ENCODE measurements at places on chromosomes 7 and 10.

DNA sequence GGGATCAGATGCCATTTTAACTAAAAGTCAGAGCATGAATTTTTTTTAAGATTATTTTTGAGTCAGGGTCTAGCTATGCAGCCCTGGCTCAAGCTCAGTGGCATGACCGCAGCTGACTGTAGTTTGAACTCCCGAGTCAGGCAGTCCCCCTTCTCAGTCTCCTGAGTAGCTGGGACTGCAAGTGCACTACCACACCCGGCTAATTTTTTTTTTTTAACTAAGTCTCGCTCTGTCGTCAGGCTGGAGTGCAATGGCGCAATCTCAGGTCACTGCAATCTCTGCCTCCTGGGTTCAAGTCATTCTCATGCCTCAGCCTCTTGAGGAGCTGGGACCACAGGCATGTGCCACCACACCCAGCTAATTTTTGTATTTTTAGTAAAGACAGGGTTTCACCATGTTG, 7.8 kb downstream of the TAS2R41 start:
- no peak for DNase-seq

DNA sequence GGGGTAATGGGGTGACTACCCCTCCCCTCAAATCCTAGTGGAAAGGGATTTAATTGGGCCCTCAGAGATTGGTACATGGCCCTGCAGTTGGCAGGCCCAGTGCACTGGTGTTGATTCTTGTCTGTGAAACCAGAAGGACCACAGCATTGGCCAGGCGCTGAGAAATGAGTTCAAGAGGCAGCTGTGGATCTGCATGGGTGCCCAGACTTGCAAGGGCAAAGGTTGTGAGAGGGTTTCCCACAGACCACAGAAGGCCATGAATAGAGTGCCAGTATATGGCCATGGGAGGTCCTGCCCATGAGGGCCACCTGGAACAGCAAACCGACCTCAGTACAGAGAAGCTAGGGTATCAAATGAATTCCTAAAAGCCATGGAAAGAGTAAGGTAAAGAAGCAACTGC, 32.9 kb downstream of the TMEM168 start:
- DNase-seq, result no peak

GRCh38 chr7:149285603-149286002, 23.6 kb downstream of the ZNF783 start:
- DNase-seq, result peak; percentile 20

- DNase-seq, result no peak
These were observed 704.6 kb downstream of the CCSER2 start for GRCh38 chr10:85032981-85033380.

DNA sequence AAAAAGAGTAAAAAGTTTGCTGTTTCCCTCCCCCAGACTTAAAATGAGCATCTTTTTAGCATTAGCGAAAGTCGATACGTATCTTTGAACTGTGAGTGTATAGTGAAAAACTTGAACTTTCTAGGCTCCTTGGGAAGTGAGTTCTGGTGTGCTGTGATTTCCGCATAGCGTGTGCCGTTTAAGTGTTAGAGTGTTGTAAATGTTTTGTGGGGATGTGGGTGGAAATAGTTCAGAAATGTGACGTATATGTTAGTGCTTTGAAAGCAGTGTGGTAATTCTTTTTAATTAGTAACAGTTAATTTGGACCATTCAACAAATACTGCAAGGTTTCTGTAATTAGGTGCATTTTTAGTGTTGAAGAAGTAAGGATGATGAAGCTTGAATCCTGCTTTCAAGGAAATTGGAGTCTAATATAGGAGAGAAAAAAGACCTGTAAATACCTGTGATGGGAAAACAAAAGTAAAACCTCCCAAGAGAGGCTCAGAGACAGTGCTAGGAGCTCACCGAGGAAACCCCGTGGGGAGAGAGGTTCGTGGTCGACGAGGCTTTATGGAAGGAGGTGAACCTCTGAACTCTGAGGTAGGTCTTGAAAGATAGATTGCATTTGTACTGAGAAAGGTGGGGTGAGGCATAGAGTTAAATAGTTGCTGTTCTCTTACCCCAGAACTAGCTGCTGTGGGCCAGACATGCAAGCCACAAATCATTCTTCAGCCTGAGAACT, 40.8 kb downstream of the RBM33 start:
- DNase-seq, result no peak

DNA sequence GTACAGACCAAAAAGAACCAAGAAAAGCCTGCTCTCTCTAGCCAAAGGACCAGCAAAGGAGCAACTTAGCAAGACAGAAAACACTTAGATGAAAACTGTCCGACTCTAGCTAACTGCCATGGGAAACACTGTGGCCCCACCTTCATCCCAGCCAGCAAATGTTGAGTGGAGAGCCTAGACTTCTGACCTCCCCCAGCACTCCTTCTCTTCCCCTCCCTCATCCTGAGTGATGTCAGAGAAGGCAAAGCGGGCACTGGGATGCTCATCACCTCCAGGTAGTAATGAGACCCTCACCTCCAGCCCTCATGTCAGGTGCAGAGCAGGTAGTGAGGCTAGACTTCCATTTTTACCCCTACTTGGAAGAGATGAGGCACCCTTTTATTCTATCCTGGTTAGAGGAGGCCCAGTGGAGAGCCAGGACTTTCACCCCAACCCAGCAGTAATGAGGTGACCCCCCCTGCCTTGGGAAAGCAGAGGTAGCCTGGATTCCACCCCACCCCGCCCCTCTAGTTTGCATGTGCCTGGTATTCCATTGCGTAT, 16.9 kb downstream of the CUZD1 start:
- DNase-seq, result no peak

DNA sequence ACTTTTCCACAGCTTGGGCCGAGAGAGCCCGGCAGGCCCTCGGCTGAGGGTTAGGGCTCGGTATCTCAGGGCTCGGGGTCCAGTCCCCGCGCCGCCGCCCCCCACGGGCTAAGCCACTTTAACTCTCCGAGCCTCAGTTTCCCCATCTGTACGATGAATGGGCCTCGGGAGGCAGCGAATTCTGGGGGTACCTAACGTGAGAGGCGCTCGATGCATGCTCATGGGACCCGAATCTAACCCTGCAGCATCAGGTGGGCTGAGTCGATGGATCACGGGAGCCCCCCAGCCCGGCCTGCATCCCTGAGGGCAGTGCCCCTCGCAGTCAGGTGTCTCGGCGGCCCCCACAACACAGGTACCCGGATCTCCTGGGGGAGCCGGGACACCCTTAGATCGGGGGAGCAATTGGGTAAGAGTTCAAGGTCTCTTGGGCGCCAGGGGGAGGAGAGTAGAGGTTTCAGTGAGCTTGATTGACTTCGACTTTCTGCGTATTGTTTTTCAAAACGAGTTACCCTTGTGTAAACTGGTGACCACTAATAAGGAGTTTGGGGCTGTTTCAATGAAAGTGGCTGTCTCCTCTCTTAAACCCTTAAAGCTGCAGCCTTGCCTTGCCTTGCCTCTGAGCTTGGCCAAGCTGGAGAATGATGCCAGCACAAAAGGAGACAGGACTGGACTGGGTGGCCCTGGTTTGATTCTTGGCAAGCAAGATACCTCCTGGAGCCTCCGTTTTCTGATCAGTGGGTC, 631 bp downstream of the POR start:
- peak; percentile 50 for DNase-seq

GRCh38 chr10:70510453-70510852, 31.9 kb downstream of the PALD1 start:
- no peak for DNase-seq

DNA sequence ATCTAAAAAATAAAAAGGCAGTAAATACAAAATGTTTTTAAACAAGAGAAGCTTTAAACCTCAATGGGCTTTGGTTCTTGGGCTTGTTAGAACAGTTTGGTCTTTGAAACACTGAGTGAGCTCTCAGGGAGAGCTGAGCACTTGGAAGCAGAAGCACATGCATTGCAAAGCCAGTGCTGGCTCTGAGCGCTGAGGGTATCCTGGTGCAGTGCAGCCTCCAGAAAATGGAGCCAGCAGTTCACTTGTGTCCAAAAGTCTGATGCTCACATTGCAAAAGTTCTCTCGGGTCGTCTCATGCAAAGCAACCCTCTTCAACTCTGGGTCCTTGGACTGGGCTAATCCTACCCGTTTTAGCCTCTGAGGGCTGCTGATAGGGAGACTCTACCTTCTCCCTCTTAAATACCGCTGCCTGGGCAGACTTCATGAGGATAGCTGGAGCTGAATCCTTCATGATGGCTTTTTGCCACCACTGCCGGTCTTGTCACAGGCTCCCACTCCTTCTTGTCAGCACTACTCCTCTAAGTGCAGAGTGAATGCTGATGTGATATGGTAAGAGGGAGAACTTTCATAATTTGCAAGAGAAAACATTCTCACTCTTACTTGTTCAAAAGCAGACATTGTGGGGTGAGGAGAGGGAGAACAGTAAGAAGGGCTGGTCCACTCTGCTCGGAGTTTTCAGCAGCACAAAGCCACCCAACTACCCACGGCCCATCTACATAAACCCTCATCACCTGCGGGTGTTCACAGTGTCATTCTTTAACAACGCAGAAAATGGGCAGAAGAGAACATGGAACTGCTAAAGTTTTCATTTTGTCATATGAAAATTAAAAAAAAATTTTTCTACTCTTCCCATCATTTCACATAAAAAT, 42.2 kb upstream of the BMPER start:
- no peak for DNase-seq
